Activated T-cell treated with anti-CD3 and anti-CD28 coated beads for 48 hours (primary cell): ENCODE measurements at places on chromosomes 5 and 9.

- no peak for DNase-seq
Measured at GRCh38 chr9:6549106-6549800, 96.3 kb downstream of the GLDC start.

GRCh38 chr9:114791736-114792135, 14.1 kb downstream of the TNFSF15 start:
- no peak for DNase-seq

GRCh38 chr5:96614110-96614691, 48.0 kb upstream of the CAST start:
- no peak for DNase-seq

DNA sequence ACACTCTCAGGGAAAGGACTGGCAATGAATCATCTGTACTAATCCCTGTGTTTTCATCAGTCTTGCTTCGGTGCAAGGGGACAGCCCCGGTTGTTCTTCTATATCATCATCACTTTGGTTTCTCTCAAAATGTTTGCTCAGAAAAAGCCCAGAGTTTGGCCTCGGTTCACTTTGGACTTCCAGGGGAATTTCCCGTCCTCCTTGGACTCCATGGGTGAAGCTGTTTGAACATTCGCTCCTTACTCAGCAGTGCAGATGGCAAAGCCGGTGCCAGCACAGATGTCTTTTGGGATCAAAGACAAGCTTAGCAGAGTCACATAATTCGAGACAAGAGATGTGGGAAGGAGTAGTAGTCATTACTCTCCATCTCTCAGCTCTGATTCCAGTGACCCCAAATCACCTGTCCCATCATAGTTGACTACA, 69.8 kb upstream of the TNFSF8 start:
- peak; percentile 30 for DNase-seq

GRCh38 chr5:156396063-156396829, 69.3 kb downstream of the SGCD start:
- no peak for DNase-seq

DNA sequence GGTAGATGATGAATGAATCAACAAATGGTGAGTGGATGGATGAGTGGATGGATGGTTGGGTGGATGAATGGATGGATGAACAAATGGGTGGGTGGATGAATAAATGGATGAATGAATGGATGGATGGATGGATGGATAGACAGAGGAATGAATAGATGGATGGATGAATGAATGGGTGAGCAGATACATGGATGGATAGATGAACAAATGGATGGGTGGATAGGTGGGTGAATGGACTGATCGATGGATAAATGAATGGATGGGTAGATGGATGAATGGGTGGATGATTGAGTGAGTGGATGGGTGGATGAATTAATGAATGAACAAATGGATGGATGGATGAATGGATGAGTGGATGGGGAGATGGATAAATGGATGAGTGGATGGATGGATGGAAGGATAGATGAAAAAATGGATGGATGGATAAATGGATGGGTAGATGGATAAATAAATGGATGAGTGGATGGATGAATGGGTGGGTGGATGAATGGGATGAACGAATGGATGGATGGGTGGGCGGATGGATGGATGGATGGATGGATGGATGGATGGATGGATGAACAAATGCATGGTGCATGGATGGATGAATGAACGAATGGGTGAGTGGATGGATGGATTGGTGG, 85.7 kb downstream of the PHF2 start:
- no peak for DNase-seq

DNA sequence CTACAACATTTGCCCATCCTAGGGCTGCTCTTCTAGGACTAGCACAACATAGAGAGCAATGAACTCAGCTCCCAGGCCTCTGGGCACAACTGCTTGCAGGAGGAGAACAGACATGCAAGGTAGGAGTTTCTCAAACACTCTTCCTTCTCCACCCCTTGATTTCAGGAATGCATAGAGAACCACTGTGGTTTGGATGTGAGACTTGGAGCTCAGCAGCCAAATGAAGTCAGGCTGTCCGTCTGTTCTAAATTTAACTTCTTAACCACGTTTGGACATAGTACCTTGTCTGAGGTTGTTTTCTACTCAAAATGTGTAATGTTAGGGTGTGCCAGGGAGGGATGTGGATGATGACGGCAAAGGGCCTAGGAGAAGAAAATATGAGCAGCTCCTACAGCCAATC, 515.1 kb upstream of the TNC start:
- DNase-seq, result no peak

DNA sequence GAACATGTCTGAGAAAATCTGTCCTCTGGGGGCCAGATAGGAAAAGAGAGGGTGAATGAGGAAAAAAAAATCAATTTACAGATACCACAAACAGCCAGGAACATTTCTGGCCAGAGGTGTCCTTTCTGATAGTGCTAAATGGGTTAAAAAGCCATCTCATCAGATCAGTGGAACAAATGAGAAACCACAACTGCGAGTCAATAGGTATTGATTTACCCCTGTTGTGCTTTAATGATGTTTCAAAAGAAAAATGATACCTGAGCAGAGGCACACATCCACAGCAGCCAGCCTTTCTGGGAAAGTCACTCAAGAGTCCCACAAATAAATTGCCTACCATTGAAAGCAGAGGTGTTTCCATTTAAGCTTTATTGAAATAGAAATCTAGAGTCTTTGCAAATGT, 79.3 kb upstream of the PTGER4 start:
- DNase-seq, result no peak

GRCh38 chr9:74220327-74220726, 276.8 kb upstream of the RORB start:
- no peak for DNase-seq

- DNase-seq, result no peak
Measured at GRCh38 chr5:73969195-73970036, 343.4 kb downstream of the ARHGEF28 start.

DNA sequence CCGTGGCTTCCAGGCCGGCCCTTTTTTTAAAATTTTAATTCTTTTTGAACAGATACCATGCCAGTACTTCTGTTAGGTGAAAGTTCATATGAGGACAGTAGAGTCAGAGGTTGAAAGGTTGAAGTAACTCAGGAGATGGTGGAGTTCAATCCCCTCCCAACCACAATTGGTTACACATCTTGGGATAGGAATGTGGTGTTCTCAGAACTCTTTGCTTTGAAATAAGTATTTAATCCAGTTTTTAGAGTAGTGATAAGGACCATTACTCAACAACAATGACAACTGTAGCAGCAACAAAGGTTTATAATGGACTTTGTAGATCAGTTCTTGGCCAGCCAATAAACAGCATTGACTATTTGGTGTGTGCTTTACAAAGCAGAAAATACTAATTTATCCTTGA, 116.0 kb downstream of the ARHGAP26 start:
- DNase-seq, result no peak

- DNase-seq, result no peak
Measured at GRCh38 chr5:77864997-77865396, 88.9 kb upstream of the TBCA start.

GRCh38 chr5:109196087-109196822, 213.5 kb downstream of the PJA2 start:
- no peak for DNase-seq

- DNase-seq, result no peak
Measured at GRCh38 chr5:98794001-98794400, 20.5 kb downstream of the RGMB start.

DNA sequence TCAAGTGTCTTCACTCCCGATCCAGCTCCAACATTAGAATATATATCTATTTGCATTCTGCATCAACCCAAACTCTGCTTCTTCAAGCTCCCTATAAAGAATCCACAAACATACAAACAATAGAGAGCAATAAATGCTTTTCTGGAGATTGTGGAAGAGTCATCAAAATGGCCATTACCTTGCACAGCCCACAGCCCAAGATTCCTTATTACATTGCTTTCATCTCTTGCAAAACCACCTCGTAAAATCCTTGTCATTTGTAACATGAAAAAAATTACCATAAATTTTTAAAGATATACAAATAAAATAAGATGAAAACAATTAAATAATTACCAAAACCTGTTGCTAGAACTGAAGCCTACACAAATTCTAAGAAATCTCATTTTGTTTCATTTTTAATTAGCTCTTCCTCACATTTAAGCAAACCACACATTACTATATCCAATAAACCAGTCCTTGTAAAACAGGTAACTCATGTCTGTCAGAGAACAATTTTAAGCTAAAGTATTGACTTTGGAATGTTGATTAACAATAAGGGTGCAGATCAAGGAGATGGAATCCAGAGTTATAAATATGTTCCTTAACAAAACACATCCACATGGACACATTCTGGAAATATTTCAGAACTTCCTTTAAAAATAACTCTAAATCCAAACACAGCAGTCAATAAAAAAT, 7.1 kb downstream of the SPINK9 start:
- DNase-seq, result no peak

DNA sequence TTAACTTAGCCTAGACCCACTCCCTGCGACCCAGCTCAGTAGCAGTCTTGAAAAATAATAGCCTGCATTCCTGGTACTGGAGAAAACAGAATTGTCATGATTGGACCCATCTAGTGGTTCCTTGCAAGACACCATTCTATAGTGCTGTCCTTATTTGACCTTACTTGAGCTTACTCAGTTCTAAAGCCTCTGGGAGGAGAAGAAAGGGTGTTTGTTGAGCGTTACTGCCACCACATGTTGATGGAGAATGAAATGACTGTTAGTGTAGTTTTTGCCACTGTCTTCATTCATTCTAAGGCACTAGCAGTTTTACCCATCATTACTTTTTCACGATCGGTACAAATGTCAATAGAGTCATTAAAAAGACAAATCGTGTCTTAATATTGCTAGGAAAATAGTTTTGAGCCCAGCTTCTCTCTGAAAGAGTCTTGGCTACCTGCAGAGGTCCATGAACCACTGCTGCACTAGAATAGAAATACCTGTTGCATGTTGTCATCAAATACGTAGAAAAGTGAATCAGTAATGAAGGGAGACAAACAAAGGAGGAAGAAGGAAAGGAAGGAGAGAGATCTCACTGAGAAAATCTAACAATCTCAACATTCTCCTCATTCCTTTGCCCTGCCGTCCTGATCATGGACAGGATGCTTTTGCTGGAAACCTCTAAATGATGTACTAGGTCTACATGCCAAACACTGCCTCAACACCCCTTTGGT, 96.0 kb downstream of the LIX1 start:
- no peak for DNase-seq

DNA sequence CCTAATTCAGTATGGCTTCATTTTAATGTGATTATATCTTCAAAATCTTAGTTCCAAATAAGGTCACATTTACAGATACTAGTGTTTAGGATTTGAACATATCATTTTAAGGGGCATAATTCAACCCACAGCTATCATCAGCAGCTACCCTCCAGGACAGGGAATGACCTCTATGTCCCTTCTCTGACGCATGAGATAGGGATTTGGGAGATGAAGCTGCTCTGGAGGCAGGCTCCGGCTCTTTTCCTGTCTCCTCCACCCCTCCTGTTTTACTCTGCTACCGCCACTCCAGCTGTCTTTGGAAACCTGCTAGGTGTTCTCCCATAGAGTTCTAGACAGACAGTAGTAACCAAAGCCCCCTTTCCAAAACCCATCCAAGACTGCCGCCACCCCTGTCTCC, 119.2 kb downstream of the CARTPT start:
- no peak for DNase-seq

- DNase-seq, result no peak
Measured at GRCh38 chr5:82054004-82054710, 82.3 kb downstream of the ATG10 start.

DNA sequence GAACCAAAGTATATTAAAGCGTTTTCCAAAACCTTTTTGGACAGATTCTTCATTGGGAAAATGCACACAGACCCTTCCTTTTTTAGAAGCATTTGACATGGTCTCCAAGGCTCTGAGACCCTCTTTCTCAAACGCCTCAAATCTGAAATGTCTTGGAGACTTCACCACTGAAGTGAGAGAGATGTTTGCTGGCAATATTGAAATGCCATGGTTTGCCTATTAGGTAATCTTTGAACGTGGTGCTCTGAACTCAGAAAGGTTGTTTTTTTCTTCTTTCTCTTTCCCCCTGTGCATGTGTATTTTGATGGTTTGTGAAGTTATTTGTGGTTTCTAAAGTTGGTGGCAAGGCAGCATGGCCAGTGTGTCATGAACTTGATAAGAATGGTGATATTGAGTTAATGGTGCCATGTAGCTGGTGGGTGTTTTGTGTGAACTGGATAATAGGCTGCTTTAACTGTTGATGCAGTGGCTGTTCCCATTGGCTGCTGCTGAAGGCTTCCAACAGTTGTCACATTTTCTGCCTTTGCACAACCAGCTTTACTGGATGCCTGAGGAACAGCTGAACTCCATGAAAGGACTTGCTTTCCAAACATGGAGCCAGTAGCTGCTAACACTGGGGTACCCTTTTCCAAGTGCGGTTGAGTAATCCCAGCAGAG, 1.7 kb downstream of the PALM2AKAP2 start:
- no peak for DNase-seq
